ENCODE measurements at places on chromosomes 11 and 22. TPM values are rescaled to one million over a fixed set of nuclear protein-coding genes. Genes with fewer than 3 reads are reported as not detected.
A peak's percentile ranks its signal among the peaks of the same experiment; 100 is the strongest.

DNA sequence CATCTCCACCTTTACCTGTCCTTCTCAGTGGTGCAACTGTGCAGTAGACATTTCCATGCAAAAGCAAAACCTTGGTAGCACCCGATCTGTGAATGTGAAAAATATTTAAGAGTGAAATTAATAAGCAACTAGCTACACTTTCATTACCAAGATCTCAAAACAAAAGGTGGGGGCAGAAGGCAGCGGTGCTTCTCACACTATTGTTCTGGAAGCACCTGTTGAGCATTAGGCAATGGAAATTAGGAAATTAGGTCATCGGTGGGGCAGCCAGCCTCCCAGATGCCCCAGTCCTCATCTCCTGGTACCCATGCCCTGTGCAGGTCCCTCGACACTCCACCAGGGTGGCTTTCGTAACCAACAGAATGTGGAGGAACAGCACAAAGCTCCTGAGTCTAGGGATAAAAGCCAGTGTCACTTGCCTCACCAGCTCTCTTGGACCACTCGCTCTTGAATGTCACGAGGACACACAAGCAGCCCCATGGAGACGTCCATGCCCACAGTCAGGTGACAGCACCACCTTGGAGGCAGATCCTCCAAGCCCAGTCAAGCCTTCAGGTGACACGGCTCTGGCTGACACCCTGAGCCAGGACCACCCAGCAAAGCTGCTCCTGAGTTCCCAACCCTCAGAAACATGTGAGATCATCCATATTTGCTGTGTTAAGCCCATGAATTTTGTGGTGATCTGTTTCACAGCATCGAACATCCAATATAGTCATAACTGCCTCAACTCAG lies 3.3 kb downstream of the LTO1 start:
- no peak overlapping the region for H3K4me3 ChIP-seq
- no peak overlapping the region for H3K27ac ChIP-seq
- H3K36me3 ChIP-seq, result peaks cover 62% of the 10 kb centered on the region
- no peak for DNase-seq
- peaks cover 9% of the 10 kb centered on the region for H3K4me1 ChIP-seq
- no peaks in the 10 kb centered on the region for H3K27me3 ChIP-seq

DNA sequence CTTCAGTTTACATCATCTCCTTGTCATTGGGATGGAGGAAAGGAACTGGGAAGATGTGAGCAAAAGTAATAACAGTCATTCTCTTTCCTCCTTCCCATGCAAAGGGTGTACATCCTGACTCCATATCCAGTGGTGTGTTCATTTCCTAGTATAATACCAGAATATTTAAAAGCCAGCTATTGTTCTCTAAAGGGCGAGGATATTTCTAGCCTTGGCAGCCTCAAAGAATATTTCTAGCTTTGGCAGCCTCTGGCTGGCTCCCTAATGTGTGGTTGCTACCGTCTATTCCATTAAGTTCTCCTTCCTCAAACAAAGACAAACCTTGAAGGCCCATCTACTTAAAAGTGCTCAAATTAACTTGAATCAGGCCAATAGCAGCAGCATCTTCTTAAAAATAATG lies 114.0 kb downstream of the FAM76B start:
- H3K27ac ChIP-seq, result no peak overlapping the region
- no peaks in the 10 kb centered on the region for H3K36me3 ChIP-seq
- no peak overlapping the region for H3K4me3 ChIP-seq
- H3K4me1 ChIP-seq, result no peaks in the 10 kb centered on the region

Gene C11orf42
- not detected for total RNA-seq

DNA sequence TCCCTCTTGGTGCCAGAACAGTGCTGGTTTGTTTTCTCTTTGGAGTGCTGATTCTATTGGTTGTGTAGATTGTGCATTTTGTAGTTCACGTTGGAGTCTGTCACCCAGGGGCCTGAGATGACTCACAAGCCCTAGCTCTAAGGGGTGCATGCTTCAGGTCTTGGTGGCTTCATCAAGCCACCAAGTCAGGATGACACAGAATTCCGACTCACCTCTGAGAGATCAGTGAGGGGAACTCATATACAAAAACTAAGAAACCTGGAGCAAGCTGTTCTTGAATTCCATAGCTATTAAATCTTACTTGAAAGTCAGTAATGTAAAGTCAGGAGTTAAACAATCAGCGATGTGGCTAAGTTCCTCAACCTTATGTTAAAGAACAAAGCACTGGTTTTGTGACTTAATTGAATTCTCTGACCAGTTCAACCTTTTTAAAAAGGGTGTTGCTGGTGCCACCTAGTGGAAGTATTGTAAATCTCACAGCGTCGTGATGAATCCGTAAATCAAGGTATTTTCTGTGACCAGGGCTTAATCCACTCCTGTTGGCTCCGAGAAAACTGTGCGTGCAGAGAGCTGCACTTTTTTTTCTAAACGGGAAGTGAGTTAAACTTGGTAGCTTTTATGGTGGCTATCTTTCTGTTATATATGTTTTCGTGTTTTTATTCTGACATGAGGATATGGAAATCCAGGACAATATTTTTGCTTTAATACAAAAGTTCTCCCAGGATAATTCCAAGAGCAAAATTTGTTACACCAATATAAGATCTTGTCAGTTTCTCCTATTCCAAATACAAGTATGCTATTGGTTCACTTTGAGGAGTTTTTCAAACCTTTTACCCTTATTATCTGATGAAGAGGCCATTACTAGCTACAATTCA lies 14.6 kb downstream of the MMP13 start:
- H3K36me3 ChIP-seq, result no peaks in the 10 kb centered on the region
- H3K27ac ChIP-seq, result no peak overlapping the region
- DNase-seq, result peak; percentile 55
- H3K27me3 ChIP-seq, result no peaks in the 10 kb centered on the region
- no peaks in the 10 kb centered on the region for H3K4me1 ChIP-seq

Gene VWCE
- total RNA-seq, result 1.1 TPM

DNA sequence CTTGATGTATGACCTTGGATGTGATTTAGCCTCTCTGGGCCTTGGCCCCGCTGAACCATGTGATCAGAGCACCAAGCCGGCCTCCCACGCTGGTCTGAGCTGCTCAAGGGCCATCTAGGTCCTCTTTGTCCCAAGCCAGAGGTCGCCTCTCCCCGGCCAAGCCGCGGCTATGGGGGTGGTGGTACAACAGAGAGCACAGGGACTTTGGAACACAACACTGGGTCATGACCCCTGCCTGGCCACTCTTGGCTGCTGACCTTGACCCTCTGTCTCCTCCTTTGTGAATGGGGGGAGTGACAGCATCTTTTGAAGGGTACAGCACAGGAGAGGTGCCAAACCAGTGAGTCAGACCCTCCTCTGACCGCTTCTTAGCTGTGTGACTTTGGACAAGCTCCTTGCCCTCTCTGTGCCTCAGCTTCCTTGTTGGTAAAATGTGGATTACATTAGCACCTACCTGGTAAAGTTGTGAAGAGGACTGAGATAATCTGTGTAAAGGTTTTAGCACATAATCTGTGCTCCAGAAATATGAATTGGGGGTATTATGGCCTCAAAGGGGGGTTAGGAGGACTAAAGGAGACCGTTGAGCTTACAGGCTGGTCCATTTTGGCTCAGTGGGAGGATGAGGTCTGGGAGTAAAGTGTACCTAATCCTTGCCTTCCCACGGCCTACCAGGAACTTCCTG lies 4.7 kb downstream of the SCYL1 start:
- H3K27me3 ChIP-seq, result no peaks in the 10 kb centered on the region
- no peak for DNase-seq
- no peak overlapping the region for H3K27ac ChIP-seq
- peaks cover 8% of the 10 kb centered on the region for H3K4me1 ChIP-seq
- no peak overlapping the region for H3K4me3 ChIP-seq
- peaks cover 73% of the 10 kb centered on the region for H3K36me3 ChIP-seq

DNA sequence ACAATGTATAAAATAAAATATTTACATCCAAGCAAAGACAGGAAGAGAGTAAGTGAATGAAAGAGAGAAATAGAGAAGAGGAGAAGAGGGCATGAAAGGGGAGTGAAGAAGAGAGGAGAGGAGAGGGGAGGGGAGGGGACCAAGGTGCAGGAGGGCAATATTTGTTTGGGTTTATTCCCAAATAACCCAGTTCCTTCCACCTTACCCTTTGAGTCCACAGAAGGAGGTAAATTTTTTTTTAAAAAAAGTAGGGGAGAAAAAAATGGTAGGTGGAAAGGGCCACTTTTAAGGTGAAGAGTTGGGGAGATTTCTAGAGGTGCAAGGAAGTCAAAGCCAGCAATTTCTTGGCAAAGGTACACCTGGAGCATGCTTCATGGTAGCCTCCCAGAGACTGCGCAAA lies 2.1 kb upstream of the OR5AN1 start:
- H3K36me3 ChIP-seq, result no peaks in the 10 kb centered on the region
- no peak overlapping the region for H3K4me3 ChIP-seq
- no peak overlapping the region for H3K27ac ChIP-seq

Gene SYT13
- total RNA-seq, result 0.09 TPM

GRCh38 chr11:27228906-27229290 lies 134.1 kb downstream of the CCDC34 start:
- peaks cover 4% of the 10 kb centered on the region for H3K27me3 ChIP-seq
- DNase-seq, result no peak
- no peaks in the 10 kb centered on the region for H3K4me1 ChIP-seq
- no peaks in the 10 kb centered on the region for H3K36me3 ChIP-seq

Gene C1QTNF5
- total RNA-seq, result 0.47 TPM

DNA sequence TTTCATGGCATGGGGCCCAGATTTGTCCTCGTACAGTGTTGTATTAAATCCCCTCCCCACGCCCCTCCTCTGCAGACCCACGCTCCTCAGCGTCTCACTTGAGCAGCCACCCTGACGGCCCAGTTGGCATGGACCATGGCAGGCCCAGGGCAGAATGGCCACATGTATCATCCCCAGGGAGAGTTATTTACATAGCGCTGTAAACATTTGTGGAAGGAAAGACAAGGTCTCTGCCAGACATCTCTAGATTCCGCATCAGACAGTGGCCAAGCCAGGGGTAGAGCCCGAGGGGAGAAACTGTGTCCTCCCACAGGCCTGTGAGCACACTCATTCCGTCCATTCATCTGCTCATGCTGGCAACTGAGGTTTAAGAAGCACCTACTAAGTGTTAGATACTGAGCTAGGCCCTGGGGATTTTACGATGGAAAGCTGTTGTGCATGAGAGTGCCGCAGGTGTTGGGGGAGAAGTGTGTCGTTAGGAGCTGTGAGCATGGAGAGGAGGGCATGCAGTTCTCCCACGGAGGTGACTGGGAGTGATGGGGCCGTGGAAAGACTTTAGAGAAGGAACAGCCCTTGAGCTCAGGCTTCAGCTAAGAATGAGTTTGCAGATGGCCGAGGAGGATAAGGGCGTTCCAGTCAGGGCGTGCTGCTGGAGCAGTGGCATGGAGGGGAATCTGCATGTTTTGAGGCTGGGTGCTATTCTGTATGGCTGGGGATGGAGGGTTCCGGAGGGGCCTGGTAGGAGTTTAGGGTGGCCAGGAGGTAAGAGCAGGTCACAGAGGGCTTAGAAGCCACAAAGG lies 94.9 kb downstream of the GRIK4 start:
- DNase-seq, result peak; percentile 11
- peaks cover 40% of the 10 kb centered on the region for H3K27me3 ChIP-seq
- no peaks in the 10 kb centered on the region for H3K36me3 ChIP-seq

- no peak overlapping the region for H3K4me3 ChIP-seq
- no peak overlapping the region for H3K27ac ChIP-seq
- no peaks in the 10 kb centered on the region for H3K36me3 ChIP-seq
- no peak for DNase-seq
- peaks cover 26% of the 10 kb centered on the region for H3K27me3 ChIP-seq
Measured at GRCh38 chr11:8370812-8371515, 107.3 kb upstream of the LMO1 start.

DNA sequence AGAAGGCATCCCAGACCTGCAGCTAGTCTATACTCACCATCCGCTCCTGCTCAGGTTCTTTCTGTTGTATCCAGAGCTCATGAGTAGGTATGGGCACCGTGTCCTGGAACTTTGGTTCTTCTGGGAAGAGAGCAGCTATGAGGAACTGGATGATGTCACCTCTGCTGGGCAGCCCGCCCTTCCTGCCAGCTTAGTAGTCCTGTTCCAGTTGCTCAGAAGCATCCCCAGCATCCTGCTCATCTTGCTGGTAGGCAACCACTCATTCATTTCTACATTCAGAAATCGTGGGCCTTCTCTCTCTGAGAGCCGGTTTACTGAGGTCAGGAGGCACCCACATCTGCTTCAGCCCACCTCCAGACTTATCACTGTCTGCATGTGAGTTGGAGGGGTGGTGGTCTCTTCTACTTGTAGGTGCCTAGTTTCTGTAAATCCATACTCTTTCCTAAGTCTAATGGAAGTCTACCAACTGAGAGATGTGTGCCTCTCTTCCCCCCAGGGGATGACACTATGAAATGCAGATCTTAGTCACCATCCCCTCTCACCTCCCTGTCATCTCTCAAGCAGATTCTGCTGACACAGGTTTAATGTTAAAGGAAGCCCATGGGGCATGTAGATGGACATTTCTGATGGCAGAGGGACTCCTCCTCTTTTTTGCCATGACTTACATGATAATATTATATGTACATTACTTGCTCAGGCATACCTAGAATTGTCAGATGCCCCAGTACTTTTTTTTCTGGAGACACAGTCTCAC lies 29.6 kb upstream of the CCDC134 start:
- H3K36me3 ChIP-seq, result no peaks in the 10 kb centered on the region
- DNase-seq, result no peak
- peaks cover 2% of the 10 kb centered on the region for H3K27me3 ChIP-seq
- no peak overlapping the region for H3K4me3 ChIP-seq
- no peak overlapping the region for H3K27ac ChIP-seq

DNA sequence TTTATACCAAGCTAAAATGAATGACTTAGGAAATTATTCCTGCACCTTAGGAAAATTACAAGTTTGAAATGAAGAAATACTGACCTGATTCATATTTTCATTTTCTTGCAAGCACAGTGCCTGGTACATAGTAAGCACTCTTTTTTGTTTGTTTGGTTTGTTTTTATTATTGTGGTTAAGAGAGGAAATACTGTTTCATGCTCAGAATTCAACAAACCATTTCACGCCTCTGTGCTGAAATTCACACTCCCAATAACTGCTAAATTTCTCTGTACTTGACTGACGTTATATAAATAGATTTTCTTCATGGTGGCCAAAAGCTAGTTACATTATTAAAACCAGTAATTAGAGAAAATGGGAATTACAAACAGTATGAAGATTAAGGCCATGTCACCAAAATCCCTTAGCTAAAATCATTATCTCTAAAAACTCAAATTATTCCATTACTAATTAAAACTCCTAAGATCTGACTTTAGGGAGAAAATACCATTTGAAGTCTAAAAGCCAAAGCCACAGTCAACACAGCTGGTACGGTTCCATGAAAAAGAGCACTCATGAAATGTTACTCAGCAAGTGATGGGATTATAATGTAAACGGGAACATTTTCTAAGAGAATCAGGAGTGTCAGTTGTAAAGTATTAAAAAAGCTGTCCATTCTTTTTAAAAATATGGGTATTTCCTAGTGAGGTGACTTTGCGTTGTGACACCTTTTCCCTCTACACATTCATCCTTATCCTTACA lies 77.8 kb upstream of the DDI1 start:
- H3K36me3 ChIP-seq, result no peaks in the 10 kb centered on the region
- no peaks in the 10 kb centered on the region for H3K4me1 ChIP-seq
- H3K27ac ChIP-seq, result no peak overlapping the region
- no peaks in the 10 kb centered on the region for H3K27me3 ChIP-seq
- no peak for DNase-seq

- H3K27me3 ChIP-seq, result no peaks in the 10 kb centered on the region
- DNase-seq, result no peak
- H3K4me3 ChIP-seq, result no peak overlapping the region
- H3K27ac ChIP-seq, result no peak overlapping the region
- peaks cover 9% of the 10 kb centered on the region for H3K4me1 ChIP-seq
Measured at GRCh38 chr11:64767344-64768299, 7.8 kb upstream of the PYGM start.

Gene APOL5
- total RNA-seq, result not detected

- no peak for DNase-seq
- peaks cover 13% of the 10 kb centered on the region for H3K4me1 ChIP-seq
- no peak overlapping the region for H3K27ac ChIP-seq
- H3K36me3 ChIP-seq, result no peaks in the 10 kb centered on the region
Measured at GRCh38 chr22:37581504-37581903, 1.6 kb upstream of the LGALS2 start.

Gene ARVCF
- 50.6 TPM for total RNA-seq
